ENCODE measurements at places on chromosomes 2 and 18. TPM values are rescaled to one million over a fixed set of nuclear protein-coding genes. Genes with fewer than 3 reads are reported as not detected.

DNA sequence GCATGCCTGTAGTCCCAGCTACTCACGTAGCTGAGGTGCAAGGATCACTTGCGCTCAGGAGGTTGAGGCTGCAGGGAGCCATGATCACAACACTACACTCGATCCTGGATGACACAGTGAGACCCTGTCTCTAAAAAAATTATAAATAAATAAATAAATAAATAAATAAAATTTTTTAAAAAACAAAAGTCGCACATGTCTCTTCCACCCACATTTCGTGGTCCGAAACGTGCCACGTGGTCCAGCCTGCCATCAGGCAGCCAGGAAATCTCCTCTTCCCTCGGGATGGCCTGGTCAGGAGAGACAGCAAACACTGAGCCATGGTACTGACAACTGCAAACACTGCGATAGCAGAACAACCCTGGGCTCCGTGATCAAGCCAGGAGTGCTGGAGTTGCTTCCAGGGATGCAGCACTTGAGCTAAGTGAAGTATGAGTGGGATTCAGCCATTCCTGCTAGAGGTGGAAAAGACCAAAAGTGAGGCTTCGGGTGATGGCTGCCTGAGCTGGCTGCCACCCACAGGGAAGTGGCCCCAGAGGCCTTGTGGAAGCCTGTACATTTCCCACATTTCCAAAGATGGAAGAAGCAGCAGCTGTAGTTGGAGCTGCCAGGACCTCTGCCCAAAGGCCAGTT is 193.1 kb downstream of the SMAD2 start:
- DNase-seq, result no peak

GRCh38 chr2:182349268-182349667 is 77.6 kb downstream of the PDE1A start:
- no peak for DNase-seq

GRCh38 chr2:100417711-100418124 is 250 bp upstream of the CHST10 start:
- DNase-seq, result no peak

GRCh38 chr18:73318739-73319479 is 451.1 kb upstream of the NETO1 start:
- peak; percentile 7 for DNase-seq

DNA sequence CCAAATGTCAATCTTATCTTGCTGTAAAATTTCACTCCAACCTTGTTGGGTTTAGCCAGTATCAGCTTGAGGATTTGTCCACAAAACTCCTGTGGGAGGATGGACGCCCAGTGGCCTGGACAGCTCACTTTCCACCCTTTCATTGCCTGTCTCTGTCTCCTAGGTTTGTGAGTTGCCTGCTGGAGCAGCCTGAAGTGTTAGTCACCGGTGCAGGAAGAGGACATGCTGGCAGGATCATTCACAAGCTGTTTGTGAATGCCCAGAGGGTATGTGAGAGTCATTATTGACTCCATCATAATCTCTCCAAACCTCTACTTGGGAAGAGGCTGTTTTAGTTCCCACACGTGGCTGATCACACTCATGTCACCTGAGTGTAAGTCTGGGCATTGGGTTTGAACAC is 112.3 kb downstream of the RAB3GAP1 start:
- peak; percentile 93 for DNase-seq

- no peak for DNase-seq
These were observed 44.6 kb downstream of the SERPINB7 start for GRCh38 chr18:63819786-63820185.

The MARCHF4 gene
- 16.7 TPM for total RNA-seq

- no peak for DNase-seq
These were observed 390.6 kb downstream of the ERBB4 start for GRCh38 chr2:212147921-212148513.

- no peak for DNase-seq
These were observed 51.7 kb upstream of the SATB2 start for GRCh38 chr2:199509403-199509802.

GRCh38 chr2:215711471-215712034 is 275.7 kb upstream of the FN1 start:
- peak; percentile 65 for DNase-seq

- DNase-seq, result no peak
These were observed 140.3 kb upstream of the DDX18 start for GRCh38 chr2:117674172-117674571.

- DNase-seq, result no peak
These were observed 37.2 kb upstream of the CDH19 start for GRCh38 chr18:66641056-66641455.

DNA sequence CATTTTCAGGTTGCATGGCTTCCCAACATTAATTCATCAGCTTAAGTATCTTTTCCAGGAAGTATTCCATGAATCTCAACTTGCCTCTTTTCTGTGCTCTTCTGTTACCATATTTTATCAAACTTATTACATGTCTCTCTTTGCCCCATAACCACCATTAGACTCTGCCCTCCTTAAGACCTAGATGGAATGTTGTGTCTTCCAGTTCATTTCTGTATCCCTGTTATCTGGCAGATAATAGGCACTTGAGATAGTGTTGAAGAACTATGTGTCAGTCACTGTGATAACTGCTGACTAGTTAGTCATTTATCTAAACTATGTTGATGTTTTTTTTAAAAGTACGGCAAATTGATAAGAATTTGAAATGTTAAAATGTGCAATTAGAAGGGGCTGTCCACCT is 41.8 kb downstream of the GLS start:
- no peak for DNase-seq

DNA sequence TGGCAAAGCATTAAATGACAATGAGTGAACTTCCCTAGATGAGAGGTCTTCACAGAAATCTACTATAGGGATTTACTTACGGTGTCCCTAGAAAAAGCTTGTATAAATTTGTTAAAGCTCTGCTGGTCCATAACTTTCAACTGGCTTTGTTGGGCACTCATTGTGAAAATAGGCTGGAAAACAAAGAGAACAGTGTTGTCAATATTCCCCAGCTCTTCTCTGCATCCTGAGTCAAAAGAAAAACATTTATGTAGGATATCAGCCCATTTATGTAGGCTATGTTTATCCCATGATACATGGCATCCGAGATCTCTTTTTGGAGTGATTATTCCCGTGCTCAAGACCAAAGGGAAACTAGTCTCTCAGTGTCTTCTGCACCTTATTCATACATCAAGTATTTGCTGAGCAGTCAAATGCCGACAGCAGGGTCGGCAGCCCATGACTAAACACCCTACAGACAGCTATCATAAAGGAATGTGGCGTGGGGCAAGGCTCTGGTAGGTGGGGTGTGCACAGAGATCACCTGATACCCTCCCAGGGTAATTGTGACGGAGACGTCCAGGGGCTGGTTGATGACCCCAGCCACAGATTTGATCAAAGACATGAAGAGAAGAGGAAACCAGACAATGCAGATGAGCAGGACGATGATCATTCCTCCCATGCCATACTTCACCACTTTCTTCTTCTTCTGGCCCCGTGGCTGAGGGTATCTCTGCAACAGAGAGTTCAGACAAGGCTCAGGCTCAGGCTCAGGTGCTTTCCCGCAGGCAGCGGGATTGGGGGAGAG is 155.9 kb downstream of the NAPG start:
- DNase-seq, result no peak

The CFC1 gene
- total RNA-seq, result not detected

- no peak for DNase-seq
These were observed 30.3 kb upstream of the AFTPH start for GRCh38 chr2:64493788-64494187.

The DQX1 gene
- total RNA-seq, result 2.5 TPM

GRCh38 chr18:11882636-11883035 is 25.5 kb downstream of the MPPE1 start:
- DNase-seq, result no peak

DNA sequence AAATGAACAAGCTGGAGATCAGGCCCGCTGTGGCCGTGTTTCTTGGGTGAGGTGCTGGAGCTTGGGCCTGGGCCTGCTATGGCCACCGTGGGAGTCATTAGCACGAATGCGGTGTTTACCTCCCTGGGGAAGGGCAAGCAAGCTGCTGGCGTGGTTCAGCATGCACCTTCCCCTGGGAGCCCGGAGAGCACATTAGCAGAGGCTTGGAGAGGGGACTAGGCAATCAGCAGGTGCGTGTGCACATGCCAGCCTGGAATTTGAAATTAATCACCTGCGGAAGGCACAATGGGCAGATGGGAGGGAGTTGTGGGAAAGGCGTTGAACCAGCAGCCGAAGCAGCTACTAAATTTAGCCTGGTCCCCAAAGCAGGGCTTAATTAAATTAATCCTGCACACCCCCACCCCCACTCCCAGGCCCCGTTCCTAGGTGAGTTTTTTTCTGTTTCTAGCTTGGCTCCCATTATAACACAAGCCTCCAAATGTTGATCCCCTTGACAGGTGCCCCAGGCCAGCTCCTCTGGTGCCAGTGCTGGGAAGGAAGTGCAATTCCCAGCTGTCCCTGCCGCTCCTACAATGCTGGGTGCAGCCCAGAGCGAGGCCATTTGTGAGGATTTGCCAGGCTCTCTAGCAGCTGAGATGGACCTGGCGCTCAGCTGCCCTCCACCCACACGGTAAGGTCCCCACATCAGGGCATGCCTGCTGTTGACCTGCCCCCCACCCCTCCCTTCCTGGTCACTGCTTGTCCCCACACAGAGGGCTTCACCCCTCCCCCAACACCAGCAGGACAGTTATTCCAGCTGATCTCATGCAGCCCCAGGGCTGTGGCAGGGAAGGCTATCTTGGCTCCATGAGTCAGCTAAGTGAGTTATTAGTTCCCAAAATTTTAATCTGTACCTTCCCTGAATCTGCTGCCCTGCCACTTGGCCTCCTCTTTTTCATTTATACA is 115.0 kb downstream of the ZBTB7C start:
- peak; percentile 31 for DNase-seq

The CD207 gene
- not detected for total RNA-seq

DNA sequence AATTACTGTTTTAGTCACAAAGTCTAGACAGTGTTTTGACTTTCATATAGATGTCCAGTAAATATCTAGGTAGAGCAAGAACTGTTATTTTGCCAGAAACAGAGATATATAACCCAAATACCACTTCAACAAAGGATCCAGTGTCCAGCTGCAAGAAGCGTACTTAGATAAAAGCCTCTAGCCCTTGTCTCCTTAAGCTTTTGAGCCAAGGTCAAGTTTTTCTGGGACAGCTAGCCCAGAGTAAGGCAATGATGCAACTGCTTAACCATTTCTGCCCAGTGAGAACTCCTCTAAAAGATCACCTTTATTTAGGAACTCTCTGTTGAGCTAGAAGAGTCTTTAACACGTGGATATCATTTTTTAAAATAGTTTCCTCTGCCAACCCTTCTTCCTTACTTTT is 1424.9 kb upstream of the NXPH2 start:
- no peak for DNase-seq

DNA sequence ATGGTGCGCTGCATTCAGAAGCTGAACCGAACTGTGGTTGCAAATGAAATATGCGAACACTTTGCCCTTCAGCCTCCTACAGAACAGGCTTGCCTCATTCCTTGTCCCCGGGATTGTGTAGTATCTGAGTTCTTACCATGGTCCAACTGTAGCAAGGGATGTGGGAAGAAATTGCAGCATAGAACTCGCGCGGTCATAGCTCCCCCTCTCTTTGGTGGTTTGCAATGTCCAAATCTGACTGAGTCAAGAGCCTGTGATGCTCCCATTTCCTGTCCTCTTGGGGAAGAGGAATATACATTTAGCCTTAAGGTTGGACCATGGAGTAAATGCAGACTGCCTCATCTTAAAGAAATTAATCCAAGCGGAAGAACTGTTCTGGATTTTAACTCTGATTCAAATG is 291.4 kb downstream of the THSD7B start:
- no peak for DNase-seq
